ENCODE measurements at places on chromosomes 12 and 14. TPM values are rescaled to one million over a fixed set of nuclear protein-coding genes. Genes with fewer than 3 reads are reported as not detected.

LUM gene
- 183 TPM for total RNA-seq

TAS2R8 gene
- not detected for total RNA-seq

NXPH4 gene
- total RNA-seq, result not detected

JDP2 gene
- total RNA-seq, result 153 TPM

KRT74 gene
- not detected for total RNA-seq

TNFAIP2 gene
- total RNA-seq, result 60.0 TPM

TMEM132C gene
- 15.7 TPM for total RNA-seq

ORAI1 gene
- total RNA-seq, result 12.5 TPM

SPIC gene
- total RNA-seq, result not detected

TSPAN19 gene
- total RNA-seq, result not detected

AHNAK2 gene
- total RNA-seq, result 46.7 TPM

PUS7L gene
- 9.2 TPM for total RNA-seq

PKP2 gene
- total RNA-seq, result 28.5 TPM

KIF26A gene
- total RNA-seq, result 1.4 TPM

ZNF605 gene
- 8.3 TPM for total RNA-seq

MAP1LC3B2 gene
- total RNA-seq, result 8.5 TPM

SLC2A3 gene
- total RNA-seq, result 47.9 TPM

RILPL2 gene
- 11.8 TPM for total RNA-seq

ACSM4 gene
- not detected for total RNA-seq

GRIP1 gene
- total RNA-seq, result 0.48 TPM

SMIM41 gene
- 1.3 TPM for total RNA-seq

GRCh38 chr14:26008290-26008689 lies 589.5 kb downstream of the NOVA1 start:
- no peak for DNase-seq

DNA sequence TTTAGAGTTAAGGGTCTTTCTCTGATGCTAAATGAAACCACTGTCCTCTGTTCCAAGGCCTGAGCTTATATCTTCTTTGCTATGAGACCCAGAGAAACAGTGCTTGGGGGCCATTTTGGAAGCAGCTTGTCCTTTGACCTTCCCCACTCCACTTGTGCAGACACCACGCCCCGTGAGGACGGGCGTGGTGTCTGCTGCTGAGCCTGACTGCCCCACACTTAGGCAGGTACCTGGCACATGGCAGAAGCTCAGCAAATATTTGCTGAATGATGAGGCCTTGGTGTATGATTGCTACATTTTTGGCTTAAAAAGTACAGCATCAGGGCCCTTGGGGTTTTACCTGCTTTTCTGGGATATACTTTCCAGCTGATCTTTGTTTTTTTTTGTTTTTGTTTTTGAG lies 69.9 kb downstream of the RASSF3 start:
- no peak for DNase-seq

DNA sequence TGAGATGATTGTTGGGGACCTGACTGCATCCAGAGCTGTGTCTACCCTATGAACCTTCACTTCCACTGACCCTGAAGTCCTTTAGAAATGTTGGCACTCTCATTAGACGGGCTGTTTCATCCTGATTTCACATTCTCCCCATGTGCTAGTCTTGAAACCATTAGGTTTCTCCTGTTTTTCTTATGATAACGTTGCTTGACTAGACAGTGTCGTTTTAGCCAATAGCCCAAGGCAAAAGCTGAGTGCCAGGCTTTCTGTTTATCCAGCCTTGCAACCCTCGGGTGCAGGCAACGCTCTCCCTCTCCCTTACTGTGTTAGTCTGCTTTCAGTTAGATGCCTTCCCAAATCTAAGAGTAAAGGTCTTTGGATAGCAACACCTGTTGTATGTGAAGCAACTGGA lies 30.1 kb downstream of the DACT1 start:
- no peak for DNase-seq

DNA sequence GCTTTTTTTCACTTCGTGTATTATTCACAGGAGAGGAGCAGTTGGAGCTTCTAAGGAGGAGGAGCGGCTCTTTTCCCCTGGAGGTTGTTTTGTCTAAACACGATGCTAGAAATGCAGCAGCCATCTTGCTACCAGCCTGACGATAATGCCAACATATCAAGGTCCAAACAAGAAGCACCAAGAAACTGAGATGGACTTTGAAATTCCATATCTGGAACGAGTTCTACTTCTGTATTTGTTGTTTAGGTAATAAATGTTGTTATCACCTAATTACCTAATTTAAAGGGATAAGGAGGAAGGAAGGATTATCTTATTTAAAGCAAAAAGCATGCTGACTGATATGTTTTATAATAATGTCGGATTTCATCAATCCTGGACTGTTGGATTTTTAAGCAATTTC lies 174.4 kb upstream of the TMPO start:
- DNase-seq, result no peak

DNA sequence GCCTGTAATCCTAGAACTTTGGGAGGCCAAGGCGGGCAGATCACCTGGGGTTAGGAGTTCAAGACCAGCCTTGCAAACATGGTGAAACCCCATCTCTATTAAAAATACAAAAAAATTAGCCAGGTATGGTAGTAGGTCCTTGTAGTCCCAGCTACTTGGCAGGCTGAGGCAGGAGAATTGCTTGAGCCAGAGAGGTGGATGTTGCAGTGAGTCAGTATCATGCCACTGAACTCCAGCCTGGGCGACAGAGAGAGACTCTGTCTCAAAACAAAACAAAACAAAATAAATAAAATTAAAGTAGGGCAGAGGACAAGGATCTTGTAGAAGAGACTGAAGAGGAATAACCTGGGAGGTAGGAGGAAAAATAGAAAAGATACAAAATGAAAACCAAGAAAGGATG lies 45.5 kb upstream of the GUCY2C start:
- DNase-seq, result no peak

GRCh38 chr14:27739657-27740156 lies 1026.9 kb upstream of the FOXG1 start:
- DNase-seq, result no peak

- DNase-seq, result no peak
Observed at GRCh38 chr12:19412844-19413243, 26.4 kb upstream of the AEBP2 start.

DNA sequence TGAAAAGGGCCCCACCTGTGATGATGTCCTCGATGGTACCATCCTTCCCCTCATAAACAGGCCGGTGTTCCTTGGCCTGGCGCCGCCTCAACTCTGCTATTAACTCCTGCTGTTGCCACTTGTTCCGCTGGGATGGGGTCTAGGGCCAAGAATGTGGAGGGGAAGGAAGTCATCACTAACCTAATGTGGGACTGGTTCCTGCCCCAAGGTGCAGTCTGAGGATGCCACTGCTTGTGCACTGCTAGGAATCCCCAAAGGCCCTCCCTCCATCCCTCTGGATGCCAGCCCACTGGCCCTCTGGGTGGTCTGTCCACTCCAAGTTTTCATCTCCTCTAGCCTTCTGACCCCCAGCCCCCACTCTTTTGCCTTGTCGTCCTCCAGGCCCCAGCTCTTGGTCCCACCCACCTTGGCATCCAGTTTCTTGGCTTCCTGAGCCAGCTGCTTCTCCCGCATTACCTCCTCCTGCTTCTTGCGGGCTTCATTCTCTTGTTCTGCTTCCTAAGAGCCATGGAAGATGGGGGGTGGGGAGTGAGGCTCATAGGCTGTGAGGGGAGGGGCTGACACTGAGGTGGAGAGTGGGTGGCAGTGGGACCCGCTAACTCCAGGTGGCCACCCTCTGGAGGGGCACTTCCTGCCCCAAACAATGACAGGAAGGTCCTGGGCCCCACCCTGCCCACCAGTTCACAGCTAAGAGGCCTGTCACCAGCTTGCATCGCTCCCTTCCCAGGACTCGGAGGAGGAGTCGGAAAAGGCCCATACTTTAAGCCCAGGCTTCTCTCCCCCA lies 23.7 kb downstream of the PRPF40B start:
- DNase-seq, result no peak

DNA sequence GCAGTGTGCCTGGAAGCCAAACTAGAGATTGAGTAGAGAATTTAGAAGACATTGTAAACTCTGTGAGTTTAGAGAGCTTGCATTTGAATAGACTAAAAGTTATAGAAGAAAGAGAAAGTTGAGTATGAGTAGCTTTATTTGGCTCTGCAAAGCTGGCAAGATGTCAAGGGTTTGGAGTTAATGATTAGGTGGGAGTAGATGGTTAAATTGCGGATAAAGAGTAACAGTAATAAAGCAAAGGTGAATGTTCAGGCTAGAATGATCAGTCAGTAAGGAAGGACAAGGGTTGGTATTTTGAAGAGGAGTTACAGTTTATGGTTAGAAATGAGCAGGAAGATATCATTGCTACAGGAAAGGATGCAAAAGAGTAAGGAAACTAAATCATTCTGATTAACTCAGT lies 5.2 kb downstream of the PPM1A start:
- DNase-seq, result no peak

DNA sequence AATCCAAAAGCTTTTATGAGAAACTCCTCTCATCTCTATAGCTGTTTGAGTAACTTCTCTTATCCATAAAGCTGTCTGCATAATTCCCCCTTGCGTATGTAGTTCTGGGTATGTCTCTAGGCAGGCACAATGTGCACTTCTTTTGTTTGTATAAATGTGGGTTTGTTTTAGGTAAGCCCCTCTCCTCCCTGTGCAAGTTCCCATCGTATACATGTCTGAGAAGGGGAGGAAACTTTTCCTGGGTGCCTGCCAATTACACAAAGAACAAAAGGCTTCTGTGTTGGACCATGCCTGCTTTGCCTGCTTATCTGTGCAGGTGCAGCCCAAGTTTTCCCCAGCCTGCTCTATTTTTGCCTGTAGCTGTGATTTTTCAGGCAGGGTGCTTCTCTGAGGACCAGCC lies 96.7 kb downstream of the CCER1 start:
- DNase-seq, result no peak

DNA sequence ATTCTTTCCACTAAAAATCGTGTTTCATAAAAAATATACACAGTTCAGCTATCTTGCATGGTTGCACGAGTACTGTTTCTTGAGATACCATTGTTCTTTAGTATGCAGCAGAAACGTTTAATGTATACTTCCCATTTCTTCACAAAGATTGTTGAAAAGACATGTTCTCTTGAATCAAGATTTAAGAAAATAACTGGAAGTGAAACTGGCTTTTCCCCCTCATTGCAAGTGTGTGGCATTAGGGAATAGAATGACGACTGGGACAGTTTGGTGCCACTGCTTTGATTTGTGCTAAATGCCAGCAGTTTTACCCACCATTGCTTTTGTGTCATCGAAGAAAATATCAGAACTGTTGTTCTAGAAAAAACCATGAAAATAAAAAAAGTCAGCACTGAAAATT lies 20.3 kb upstream of the DHRS2 start:
- no peak for DNase-seq

GRCh38 chr12:42130672-42131402 lies 13.8 kb downstream of the GXYLT1 start:
- no peak for DNase-seq

GRCh38 chr12:51390457-51390856 lies 749 bp downstream of the GALNT6 start:
- no peak for DNase-seq

DNA sequence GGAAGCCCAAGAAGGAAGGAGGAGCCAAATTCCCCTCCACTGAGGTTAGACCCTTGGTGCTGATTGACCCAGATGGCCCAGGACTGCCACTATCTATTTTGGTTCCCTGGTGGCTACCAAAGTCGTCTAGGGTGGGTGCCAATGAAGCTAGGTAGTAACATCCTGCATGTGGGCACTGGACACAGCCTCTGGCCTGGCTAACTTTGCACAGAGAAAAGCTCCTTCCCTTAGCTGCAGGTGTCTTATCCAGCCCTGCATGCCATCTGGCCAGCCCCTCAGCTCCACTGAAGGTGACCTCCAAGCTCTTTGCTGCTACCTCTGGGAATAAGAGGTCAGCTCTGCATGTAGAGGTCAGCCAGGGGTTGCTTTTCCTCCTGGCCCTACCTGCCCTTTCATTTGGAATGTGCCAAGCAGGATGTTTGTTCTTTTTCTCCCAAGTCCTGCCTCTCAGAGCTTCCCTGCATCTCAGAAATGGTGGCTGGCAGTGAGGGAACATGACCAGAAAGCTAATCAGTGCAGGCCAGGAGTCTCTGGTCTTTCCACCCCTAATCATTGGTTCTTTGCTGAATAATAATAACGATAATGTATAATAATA lies 34.0 kb downstream of the JDP2 start:
- DNase-seq, result no peak

GRCh38 chr12:116213885-116214527 lies 63.5 kb downstream of the MED13L start:
- no peak for DNase-seq

DNA sequence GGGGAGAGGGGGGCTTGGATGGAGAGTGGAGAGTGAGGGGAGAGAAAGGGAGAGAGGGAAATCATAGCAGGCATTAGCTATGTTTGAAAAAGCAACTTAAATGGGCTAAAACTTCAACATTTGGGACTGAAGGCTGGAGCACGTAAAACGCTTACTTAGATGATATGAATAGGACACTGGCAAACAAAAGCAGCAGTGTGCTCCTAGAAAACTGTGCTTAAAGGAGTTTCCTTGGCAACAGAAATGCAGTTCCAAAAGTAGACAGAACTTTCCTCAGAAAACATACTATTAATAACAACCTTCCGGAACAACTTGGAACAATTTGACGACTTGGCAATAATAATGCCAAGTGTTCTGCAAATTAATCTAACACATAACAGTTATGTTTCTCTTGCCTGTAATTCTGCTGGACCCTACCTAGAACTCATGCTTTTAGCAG lies 235.5 kb upstream of the NPAS3 start:
- DNase-seq, result no peak

DNA sequence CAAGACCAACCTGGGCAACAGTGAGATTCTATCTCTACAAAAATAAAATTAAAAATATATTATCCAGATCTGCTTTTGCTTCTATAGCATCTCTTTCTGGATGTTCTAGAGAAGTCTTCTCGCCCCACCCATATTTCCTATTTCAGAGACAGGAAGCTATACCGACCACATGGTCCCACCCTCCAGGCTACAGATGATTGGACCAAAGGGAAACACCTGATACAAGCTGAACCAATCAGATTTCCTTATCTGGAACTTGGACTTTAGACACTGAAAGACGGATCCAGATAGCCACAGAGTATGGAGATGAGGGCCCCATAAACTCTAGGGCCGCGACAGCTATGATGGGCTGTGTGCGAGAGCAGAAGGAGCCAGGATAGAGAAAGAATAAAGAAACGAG lies 48.7 kb downstream of the CCDC60 start:
- DNase-seq, result no peak

Data from breast epithelium (tissue), 4 donors.